ENCODE measurements at places on chromosomes 7 and 10.

DNA sequence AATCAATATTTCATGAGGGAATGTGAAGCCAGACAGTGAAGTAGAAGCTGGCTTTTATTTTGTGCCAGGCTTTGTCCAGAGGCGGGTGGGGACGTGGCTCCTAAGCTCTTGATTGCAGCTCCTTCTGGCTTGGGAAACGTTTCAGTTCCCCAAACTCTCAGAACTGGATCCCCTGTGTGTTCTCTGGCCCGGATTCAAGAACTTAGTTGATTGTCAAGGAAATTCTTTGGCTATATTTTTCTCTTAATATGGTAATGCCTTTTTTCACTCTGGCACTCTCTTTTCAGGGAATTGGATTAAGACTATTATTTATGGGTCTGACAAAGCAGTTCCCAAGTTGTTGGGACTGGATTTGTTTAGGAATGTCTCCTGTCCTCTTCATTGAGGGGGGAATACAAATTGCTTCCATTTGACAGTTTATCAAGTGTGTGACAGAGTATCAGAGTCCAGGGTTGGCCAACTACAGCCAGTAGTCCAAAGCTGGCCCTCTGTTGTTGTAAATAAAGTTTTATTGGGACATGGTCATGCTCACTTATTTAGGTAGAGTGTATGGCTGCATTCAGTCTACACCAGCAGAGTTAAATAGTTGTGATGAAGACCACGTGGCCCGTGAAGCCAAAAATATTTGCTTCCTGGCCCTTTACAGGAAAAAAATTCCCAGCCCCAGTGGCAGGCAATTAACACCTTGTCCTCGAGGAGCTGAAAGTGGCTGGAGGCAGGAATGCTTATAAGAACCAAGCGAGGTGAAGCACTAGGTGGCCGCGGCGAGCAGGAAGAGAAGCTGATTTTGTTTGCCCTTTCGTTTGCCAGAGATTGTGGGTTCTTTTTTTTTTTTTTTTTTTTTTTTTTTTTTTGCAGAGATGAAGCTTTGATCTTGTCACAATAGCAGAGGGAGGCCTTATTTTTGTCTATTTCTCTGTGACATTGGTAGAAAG, 34.3 kb downstream of the HTRA1 start:
- peak; percentile 42 for DNase-seq

DNA sequence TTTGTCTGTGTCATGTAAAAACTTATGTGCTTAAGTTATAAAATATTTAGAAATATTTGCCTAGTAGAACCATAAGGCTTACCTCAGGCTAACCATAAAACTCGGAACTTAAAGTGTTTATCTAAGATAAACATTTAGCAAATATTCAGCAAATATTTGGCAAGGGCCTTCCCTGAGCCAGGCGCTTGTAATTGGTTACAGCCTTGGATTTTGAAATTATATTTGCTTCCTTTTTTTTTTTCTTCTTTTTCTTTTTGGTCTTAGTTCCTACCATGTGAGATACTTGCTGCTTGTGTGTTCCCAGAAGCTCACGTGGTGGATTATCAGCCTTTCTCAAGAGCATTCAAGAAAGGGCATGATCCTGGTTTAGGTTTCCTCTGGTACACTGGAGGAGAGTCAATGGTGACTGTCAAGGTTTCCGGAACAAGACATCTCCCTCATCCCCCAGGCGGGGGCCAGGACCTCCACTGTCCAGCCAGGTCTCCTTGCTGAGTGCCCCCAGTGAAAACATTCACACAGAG, 5.2 kb upstream of the BRI3 start:
- DNase-seq, result no peak

DNA sequence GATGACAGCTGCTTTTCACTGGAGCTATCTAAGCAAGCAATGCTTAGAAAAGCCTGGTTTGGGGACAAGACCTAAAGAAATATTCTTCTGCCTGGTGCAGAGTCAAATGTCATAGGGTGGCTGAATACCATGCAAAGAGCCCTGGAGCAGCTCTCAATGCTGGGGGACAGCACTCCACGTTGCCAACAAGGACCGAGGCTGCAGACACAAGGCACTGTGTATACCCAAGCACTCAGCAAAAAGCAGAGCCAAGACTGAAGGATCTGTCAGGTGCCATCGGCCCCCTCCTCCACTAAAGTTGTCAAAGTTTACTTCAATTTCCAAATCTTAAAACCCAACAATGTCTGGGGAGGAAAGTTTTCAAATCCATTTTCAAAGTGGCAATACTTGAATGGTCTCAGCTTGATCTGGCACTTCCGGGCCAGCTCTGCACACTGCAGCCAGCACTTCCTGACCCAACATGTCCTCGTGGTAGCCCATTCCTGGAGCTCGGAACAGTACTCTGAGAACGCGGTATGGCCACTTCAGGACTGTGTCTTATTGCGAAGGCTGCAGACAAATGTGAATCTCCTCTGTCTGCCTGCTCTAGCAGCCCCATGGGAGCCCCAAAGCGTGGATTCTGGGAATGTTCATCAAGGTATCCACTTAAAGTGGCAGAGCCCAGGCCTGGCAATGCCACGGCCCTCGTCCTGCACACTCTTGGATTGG, 191.8 kb downstream of the TNS3 start:
- DNase-seq, result no peak

DNA sequence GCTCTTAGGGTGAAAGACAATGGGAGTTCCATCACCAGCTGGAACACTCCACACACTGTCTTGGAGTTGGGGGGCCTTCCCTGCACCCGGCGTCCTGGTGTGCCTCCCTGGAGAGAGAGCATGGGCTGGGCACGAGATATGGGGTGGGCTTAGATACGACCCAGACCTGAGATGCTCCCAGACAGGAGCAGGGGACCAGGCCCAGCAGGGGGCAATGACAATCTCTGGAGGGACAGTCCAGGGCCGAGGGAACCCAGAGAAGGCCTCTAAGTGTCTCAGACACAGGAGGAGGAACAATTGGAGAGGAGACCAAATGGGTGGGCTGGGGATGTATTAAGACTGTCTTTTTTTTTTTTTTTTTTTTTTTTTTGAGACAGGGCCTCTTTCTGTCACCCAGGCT, 40.0 kb downstream of the MYL10 start:
- DNase-seq, result no peak

GRCh38 chr7:120723465-120724385, 134.2 kb downstream of the TSPAN12 start:
- no peak for DNase-seq

DNA sequence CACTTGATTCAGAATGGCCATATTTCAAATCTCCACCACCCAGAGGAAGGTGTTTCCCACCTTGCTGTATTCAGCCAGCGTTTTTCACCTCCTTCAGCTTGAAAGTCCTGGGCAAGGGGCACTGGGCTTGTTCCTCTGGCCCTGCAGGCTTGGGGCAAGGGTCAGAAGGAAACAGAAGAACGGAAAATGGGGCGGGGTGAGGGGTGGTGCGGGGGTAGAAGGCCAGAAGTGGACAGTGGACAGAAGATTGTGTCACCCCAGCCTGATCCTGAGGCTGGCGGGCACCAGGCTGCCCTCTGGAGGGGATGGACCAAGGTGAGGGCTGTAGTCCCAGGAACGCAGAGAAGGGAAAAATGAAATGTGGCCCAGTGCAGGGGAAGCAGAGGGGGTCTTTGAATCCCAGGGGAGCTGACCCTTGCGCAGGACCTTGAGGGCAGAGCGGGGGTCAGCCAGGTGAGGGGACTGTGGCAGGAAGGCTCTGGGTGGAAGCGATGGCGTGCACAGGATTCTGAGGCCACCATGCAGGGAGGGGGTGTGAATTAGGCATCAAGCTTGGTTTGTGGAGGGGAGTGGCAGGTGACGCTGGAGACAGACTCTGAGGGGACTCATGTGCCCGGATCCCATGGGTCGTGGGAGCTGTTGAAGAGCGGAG, 23.0 kb downstream of the TMEM120A start:
- DNase-seq, result no peak

GRCh38 chr10:73211106-73211811, 35.8 kb downstream of the DNAJC9 start:
- no peak for DNase-seq

- no peak for DNase-seq
Observed at GRCh38 chr7:133452577-133452976, 199.7 kb downstream of the EXOC4 start.

- DNase-seq, result no peak
Observed at GRCh38 chr10:20407357-20407756, 489.8 kb downstream of the NEBL start.

- DNase-seq, result no peak
Observed at GRCh38 chr7:54907981-54908380, 110.8 kb upstream of the EGFR start.

DNA sequence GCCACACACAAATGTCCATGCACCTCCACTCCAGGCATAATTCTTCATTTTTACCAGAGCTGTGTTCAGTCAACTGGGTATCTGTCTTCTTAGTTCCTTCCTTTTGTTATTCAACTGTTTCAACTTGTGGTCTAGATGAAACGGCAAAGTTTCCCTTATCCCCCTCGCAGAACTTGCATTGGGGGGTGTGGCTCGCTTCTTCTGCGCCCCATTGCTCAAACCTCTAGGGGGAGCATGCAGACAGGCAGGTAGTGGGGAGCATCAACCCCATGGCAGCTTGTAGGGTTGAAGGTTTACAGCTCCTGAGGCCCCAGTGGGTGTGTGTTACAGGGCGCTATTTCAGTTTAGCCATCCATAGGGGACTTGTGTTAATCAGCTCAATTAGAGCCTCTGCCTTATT, 38.3 kb upstream of the COBL start:
- no peak for DNase-seq

DNA sequence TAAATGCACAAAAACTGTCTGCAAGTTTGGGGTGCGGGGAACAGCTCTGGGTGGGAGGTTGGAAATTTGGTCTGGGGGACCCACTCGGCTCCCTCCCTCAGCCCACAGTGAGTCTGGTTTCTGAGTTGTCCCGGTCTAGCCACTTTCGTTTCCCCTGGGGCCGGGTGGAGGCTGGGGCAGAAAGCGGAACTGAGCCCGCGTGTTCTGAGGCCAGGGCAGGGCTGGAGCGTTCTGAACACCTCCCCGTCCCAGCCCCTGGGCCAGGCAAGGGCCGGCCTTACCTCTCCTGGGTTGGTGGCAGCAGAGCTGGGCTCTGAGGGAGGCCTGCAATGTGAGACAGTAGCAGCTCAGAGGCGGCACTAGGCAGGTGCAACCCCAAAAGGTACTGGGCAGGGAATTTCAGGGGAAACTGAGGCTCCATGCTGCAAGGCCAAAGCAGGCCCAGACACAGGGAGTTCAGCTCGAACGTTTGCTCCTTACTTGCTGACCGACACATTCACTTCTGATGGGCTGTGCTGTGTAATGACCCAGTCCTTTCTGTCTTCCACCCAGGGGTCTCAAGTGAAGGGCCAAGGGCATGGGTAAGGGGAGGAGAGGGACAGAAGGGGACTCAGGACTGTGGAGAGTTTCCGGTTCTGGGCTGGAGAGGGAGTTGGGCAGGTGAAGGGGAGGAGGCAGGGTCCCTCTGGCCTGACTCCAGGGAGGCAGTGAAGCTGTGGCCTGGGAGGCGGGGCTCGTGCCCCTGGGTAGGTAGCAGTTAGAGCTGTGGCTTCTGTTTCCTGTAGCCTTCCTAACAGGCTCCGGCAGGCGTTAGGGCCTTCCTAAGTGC, 3.0 kb downstream of the IRF5 start:
- DNase-seq, result no peak

DNA sequence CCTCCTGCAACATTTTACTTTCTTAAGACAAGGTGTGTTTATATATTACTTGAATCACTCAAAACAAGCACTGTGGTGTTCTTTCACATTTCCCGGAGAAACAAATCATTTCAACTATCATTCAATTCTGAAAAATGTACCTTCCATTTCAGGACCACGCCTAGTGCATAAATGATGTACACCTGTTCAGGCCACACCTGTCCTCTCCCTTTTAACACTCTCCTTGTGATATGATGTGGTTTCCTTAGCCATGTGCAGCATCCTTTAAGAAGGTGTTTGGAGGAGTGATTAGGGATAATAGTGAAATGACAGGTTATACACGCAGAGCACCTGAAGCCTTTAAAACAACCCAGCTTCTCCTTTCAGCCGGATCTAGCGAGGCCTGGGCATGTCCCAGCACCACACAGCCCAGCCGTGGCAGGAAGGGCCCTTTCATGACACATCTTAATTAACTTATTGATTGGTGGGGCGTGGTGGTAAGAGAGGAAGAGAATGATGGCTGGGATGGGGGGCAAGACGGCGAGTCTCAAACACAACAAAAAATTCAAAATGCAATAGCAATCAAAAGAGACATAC, 26.9 kb downstream of the ABLIM1 start:
- peak; percentile 71 for DNase-seq

DNA sequence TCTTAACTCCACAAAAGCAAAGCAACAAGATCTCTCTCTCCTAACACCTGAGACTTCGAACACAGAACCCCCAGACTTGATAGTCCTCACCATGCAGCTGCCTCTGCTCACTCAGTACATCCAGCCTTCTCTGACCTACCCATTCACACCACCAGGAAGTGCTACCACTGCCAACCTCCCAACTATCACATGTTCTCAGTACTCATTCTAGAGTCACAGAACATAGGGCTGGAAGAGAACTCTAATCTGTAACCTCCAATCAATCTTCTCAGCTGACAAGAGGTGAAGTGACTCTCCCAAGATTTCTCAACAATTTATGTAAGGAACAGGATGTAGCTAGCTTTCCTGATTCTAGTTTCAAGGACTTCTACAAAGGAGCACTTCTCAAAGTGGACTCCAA, 3.8 kb downstream of the NUDCD3 start:
- no peak for DNase-seq

DNA sequence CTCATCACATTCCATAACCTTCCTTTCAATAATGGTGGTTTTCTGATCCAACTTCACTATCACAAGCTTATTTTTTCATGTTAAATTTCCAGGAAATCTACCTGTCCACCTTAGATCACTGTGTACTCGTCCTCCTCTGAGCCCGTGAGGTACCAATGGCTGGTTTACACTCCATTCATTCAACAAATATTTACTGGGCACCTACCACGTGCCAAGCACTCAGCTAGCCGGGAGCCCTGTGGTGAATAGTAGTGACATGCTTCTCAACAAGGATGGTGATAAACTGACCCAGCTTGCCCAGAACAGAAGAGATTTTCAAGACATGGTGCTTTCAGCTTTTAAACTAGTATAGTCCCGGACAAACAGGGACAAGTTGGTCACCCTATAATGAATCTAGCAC, 98.2 kb downstream of the FAM204A start:
- DNase-seq, result no peak
